BE2C (cell line): ENCODE measurements at places on chromosomes 13 and 19.

GRCh38 chr13:114062754-114063153, 69.7 kb downstream of the RASA3 start:
- DNase-seq: no peak

DNA sequence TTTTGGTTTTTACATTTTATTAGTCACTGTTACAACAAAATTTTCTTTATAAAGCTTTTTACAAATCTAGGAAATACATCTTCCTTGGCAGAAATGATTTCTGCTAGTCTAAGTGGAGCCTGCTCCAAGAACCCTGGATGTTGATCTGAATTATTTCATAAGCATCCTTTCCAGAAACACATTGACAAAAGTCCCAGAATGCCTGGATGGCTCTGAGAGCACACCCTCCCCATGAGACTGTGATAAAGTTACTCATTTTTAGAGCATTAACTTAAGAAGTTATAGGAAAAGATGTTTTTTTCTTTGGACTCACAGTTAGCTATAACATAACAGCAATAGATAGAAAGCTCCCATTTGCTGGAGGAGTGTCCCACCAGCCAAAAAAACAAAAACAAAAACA, 559.6 kb upstream of the SPRY2 start:
- DNase-seq: no peak

DNA sequence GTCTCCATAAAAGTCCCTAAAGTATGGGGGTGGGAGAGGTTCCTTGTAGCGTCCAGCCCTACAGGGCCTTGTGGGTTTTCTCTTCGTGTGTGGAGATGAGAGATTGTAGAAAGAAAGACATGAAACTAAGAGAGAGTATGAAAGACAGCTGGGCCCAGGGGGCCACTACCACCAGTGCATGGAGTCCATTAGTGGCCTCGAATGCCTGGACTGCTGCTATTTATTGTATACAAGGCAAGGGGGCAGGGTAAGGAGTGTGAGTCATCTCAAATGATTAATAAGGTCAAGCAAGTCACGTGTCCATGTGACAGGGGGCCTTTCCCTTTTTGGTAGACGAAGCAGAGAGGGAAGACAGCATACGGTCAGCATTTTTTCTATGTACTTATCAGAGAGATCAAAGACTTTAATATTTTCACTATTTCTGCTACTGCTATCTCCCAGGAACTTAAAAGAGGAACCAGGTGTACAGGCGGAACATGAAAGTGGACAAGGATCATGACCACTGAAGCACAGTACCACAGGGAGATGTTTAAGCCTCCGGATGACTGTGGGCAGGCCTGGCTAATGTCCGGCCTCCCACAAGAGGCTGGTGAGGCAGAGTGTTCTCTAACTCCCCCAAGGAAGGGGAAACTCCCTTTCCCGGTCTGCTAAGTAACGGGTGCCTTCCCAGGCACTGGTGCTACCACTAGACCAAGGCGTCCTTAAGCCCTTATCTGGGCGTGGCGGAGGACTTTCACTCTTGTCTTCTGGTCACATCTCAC, 25.5 kb downstream of the FGF21 start:
- DNase-seq: peak; percentile 22

DNA sequence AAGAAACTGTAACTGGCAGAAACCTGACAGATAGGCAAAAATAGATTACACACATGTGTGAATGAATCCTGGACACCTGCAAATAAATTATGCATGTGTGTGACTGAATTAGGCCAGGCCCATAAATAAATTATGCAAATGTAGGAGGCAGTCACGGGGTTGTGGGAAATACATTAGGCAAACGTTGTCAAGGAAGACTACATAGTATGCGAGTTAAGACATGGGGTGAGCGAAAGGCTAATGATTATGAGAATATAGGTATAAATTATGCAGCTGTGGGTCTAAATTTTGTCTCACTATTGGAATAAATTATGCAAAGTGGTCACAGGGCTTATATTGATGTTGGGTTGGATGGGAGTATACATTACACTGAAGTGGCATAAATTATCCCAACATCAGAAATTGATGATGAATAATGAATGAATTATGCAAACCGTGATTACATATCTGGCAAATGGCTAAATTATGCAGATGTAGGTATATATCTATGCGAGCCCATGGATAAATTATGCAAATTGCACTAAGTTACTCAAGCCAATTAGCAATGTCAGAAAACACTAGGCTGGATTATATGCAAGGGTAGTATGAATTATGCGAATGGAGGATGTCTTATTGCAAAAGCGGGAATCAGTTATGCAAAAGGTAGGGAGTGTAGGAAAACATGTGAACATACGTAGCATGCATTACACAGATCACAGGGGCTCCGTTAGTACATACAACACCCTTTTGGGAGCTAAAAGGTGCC, 6.8 kb downstream of the SLC8A2 start:
- no peak for DNase-seq

DNA sequence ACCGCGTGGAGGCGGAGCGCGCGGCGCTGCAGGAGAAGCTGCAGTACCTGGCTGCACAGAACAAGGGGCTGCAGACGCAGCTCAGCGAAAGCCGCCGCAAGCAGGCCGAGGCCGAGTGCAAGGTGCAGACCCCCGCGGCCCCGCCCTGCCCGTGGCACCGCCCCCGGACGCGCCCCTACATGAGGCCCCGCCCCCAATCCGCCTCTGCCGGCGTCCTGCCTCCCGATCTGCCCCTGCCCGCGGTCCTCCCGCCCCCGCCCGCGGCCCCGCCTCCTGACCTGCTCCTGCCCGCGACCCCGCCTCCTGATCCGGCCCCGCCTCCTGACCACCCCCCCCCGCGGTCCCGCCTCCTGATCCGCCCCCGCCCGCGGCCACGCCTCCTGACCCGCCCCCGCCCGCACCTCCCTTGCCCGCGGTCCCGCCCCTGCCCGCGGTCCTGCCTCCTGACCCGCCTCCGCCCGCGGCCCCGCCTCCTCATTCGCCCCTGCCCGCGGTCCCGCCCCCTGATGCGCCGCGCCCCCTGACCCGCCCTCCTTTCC, 11.7 kb downstream of the PRR36 start:
- DNase-seq: peak; percentile 97

GRCh38 chr13:28002886-28003698, 14.6 kb upstream of the URAD start:
- DNase-seq: no peak

DNA sequence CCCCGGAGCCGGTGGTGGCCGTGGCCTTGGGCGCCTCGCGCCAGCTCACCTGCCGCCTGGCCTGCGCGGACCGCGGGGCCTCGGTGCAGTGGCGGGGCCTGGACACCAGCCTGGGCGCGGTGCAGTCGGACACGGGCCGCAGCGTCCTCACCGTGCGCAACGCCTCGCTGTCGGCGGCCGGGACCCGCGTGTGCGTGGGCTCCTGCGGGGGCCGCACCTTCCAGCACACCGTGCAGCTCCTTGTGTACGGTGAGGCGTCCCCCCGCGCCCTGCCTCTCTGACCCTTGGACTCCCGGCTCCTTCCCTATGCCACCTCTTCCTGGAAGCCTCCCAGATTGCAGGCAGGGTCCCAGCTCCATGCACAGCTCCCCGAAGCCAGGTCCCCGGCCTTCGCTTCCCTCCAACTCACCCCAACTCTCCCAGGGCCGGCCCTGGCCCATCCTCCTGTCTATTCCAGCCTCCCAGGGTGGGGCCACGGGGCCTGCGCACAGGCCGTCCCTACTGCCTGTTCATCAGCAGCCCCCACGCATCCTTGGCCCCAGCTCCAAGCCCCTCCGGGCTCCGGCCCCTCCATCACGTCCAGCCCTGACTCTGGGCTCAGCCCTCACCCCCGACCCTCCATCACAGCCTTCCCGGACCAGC, 1.7 kb downstream of the MADCAM1 start:
- peak; percentile 21 for DNase-seq

DNA sequence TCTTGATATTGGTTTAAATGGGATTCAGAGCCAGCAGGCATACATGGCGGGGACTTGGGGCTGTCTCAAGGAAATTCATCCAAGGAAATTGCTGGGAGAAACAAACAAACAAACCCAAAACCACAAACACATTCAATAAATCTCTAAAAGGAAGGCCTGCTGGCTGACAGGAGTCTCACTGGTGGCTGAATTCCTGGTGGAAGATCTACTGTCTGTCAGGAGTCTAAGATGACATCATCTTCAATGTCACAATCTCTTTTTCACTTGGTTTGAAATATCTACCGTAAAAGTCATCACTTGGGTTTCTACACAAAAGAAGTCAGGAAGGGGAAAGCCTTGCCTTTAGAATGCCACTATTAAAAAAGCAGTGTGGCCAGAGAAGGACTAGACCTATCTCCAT, 87.9 kb downstream of the KLF5 start:
- DNase-seq: no peak
